ENCODE measurements at places on chromosomes 5 and 9.

DNA sequence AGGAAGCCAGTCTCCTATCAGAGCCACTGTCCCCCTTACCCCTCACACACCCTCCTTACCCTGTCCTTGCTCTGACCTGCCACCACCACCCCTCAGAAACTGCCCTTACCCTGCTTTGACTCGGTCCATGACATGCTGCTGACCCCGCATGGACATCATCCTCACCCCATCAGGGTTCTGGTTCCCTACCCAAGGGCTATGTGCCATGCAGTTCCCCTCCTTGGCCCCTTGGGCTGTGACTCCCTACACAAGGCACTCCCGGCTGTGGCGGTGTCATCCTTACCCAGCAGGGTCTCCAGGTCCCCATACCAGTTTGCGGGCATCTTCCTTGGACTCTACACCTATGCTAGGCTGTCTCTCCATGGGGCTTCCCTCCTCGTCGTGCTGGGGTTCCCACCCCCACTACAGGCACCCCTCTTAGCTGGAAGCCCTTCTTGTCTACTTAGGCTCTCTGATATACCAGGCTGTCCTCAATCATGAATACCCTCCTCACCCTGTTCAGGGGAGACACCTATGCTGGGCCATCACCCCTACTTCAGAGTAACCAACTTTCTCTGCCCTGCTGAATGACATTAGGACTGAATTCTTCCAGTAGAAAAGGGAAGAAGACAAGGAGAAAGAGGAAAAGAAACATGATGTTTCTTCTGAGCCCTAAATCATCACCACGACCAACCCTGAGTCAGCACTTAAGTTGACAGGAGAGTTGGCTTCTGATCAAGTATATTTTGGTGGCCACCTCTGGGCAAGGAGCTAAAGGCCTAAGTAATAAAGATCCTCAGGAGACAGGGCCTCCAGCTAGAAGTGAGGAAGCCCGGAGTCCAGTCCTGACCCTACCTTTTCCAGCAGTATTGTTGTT is 115.2 kb downstream of the GCNT1 start:
- no peak for DNase-seq

DNA sequence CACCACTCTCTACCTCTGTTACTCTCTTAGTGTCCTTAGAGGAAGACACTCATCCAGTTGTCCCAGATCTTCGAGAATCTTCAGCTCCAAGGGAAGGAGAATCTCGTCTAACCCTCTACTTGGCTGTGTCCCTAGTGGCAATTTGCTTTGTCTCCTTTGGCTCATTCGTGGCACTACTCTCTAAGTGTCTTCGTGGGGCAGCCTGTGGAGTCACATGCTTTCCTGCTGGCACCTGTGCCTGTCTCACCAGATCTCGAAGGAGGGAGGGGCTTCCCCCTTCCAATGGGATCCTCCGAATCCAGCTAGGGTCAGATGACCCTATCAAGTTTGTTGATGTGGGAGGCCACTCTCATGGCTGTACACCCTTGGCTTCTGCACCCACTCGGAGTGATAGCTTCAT is 1.8 kb upstream of the PCDHGC5 start:
- DNase-seq, result no peak

DNA sequence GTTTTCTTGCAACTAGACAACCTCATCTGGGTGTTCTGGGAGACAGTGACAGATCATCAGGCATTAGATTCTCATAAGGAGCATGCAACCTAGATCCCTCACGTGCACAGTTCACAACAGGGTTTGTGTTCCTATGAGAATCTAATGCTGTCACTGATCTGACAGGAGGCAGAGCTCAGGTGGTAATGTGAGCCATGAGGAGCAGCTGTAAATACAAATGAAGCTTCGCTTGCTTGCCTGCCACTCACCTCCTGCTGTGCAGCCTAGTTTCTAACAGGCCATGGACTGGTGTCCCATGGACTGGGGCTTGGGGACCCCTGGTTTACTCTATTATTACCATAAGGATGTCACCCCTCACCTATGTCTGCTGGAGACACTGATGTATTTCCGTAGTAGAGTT is 166.8 kb downstream of the PSAT1 start:
- DNase-seq, result no peak

DNA sequence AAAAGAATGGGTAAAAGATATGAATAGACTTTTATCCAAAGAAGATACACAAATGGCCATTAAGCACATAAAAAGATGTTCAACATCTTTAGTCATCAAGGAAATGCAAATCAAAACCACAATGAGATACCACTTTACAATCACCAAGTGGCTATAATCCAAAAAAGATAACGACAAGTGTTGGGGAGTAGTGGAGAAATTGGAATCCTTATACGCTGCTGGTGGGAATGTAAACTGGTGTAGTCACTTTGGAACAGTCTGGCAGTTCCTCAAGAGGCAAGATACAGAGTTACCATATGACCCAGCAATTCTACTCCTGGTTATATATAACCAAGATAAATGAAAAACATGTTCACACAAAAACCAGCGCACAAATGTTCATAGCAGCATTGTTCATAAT is 234.9 kb downstream of the SPATA31D1 start:
- DNase-seq, result no peak

DNA sequence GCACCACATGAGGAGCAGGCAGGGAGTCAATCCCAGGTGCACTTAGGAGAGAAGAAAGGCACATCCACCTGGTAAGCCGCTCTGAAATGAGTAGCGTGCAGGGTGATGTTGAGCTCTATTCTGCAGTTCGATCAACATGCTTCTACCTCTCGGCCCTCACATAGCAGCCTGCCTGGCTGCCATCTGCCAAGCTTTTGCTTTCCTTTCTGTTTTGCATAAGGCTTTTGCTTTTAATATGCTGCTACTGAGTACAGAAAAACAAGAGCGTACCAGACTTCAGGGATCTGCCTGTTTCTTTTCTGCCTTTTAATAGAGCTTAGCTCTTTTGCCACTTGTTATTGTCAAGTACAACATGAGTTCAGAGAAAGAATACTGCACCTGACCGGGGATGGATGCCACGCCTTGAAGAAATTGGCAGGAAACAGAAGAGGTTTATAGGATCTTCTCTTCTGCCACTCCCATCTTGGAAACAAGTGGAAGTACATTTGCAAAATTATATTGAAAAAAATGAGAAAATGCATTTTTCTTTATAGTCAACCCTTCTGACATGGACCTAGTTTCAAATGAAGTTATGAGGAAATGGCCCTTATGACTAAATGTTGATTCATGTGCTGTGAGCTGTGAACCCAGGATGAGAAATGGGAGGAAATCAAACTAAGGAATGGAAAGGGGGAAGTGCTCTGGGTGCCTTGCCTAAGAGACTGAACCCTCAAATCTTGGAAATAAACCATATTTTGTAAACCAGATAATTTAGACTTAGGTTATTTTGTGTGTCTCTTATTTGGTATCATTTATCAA is 4.0 kb upstream of the FCHO2 start:
- no peak for DNase-seq

DNA sequence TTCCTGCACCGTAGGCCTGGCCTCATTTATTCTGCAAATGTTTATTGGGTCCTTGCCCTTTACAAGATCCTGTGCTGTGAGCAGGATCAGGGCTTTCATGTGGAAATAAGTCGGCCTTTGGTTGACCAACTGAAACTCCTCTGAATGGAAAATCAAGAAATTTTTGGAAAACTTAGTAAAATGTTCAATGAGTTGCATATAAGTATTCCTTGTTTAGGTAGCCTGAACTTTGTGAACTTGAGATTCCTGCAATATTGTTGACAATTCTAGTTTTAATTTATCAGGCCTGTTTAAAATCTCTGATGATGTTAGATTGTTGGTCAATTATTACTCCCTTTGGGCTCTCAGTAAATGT is 1.1 kb downstream of the MAML1 start:
- no peak for DNase-seq

DNA sequence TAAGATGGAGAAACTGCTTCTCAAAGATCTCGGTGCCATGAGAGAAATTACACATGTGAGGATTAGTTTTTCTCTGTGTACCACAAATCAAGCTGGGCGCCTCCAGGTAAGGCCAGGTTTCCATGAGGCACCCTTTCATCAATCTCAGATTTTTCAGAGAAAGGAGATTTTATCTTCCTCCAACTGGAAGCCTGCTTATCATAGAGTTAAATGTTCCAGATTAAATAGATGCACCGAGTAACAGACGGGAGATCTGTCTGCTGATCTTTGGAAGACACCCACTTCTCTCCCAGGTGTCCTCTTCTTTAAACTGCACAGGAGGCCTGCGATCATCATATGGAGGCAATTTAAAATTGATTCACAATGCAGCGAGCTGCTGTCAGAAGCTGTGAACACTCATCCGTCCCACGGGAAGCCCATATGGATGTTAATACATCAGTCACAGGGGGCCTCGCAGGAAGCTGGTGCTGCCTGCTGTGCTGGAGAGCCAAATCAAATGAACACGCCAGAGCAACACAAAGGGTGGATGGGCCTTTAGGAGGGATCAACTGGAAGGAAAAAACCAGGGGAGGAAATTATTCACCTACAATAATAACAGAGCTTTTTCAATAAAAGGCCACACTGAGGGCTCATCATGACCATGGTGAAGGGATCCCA is 93.3 kb downstream of the TLE1 start:
- DNase-seq, result no peak

DNA sequence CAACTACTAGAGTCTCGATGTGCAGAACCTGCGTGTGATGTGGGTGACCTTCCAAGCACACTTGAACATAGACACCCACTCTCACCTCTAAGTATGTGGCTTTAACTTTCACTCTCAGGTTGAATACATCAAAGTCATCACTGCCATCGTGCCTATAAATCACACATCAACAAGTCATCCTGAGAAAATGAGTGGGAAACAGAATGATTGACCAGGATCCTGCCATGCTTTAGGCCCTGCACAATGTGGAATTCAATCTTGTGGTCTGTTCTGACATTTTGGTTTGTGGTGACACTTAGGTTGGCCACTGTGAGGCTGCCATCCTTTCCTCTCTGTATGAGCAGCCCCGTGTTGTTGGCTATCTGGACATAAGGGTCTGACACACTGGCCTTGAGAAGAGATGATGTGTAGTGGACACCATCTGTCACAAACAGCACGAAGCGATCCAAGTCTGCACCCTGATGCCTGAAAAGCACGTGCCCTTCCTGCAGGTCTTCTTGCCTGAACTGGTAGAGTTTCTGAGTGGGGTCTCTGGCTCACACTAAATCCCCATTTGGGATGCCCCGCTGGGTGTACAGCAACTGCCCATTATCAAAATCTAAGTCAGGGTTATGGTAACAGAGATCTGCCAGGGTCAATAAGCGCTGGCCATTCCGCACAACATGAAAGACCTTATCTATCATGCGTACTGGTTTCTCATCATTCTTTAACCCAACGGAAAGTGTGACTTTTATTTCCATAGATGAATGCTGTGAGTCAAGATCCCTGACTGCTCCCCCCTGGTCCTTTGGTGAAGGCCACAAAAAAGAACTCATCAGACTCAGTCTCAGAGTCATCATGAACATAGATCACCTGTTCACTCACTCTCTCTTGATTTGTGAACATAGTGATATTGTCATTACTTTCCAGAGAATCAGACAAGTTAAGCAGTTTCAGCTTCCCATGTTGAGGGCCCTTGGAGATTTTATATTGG is 116.6 kb downstream of the ESM1 start:
- DNase-seq, result no peak

- DNase-seq, result no peak
These were observed 9.6 kb upstream of the DBN1 start for GRCh38 chr5:177483042-177483441.

- DNase-seq, result no peak
These were observed 66.5 kb downstream of the F2RL2 start for GRCh38 chr5:76556511-76557221.

- no peak for DNase-seq
These were observed 438.3 kb downstream of the TAF11L14 start for GRCh38 chr5:18072600-18072999.

- DNase-seq, result no peak
These were observed 376.4 kb downstream of the KCTD16 start for GRCh38 chr5:144547098-144547499.

- no peak for DNase-seq
These were observed 78.4 kb upstream of the NR3C1 start for GRCh38 chr5:143481697-143482531.

- DNase-seq, result no peak
These were observed 39.8 kb downstream of the POLK start for GRCh38 chr5:75551471-75551870.

DNA sequence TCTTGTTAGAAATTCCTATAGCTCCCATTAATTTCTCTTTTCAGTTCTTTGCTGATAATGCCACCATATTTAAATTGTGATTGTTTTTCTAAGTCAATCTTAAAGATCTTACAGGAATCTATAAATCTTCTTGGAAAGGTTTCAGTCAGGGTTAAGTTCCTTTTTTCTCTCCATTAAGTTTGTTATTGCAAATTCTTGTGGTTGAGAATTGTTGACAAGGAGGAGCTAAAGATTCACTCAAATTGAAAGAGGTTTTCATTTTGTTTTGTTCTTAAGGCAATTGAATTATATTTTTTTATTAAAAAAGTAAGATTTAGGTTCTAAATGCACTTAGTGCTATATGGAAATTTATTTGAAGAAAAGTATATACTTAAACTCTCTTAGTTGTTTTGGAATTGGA is 213.4 kb downstream of the PRR16 start:
- DNase-seq, result no peak

DNA sequence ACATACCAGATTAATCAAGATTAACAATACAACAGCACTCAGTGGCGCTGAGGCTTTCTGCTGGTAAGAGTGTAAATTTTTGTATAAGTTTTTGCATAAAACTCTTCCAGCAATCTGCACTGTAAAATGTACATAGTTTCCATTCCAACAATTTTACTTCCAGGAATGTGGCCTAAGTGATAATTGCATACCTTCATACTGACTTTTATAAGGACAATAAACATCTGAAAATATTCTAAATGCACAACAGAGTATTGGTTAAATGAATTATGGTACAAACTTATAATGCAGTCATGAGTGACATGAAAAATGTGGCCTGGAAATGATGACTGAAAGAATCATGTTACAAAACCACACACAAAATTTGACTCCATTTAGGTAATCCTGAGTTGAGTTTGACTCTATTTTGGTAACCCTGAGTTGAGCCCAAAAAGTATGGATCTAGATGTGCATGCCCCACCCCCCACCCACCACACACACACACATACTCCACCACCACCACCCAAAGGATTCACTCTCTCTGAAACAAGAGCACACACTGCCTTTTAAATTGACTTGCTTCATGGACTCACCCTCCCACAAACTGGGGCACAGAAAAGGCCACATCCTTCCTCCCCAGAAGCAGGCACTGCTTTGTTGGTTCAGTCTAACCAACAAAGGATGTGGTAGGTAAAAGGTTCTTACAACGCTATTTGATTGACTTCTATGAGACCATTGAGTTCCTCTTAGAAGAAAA is 137.6 kb downstream of the SUSD1 start:
- DNase-seq, result no peak

DNA sequence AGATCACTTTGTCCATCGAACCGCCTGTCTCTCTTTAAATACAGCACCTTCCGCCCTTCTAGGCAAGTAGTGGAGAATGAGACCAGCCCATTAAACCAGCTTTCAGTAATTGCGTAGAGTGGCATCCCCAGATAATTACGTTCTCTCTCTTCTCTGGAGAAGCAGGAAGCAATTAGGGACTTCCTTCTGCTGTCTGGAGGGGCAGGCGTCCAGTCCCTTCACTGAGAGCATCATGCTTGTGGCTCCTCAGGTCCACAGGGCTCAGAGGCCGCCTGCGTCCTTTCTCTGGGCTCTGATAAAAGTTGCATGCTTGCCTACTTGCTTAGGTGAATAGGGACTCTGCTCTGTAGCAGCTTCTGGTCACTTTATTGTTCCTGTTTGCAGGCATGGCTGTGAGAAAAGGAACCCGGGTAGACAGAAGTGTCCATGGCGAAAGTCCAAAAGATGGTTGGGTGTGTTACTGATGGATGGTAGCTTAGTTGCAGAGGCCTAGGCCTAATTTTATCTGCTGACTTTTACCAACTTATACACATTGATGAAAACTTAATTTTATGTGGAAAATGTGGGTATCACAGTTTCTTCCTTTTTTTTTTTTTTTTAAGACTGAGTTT is 299.1 kb upstream of the PANK3 start:
- DNase-seq, result no peak

Measured in RWPE2 (cell line).